ENCODE measurements at places on chromosomes 4 and X. TPM values are rescaled to one million over a fixed set of nuclear protein-coding genes. Genes with fewer than 3 reads are reported as not detected.

The MYOZ2 gene
- 748 TPM for total RNA-seq

The TMPRSS11F gene
- not detected for total RNA-seq

The BGN gene
- 42.2 TPM for total RNA-seq

The MAGEA12 gene
- not detected for total RNA-seq

The RXFP1 gene
- total RNA-seq, result not detected

The DAPP1 gene
- 0.73 TPM for total RNA-seq

The PITX2 gene
- not detected for total RNA-seq

The CXCL10 gene
- total RNA-seq, result not detected

The HAUS7 gene
- 18.5 TPM for total RNA-seq

The SATL1 gene
- not detected for total RNA-seq

The GPC4 gene
- total RNA-seq, result 9.9 TPM

The TIGD4 gene
- total RNA-seq, result not detected

The HSPA4L gene
- total RNA-seq, result 6.2 TPM

The AMBN gene
- not detected for total RNA-seq

The PCSK1N gene
- total RNA-seq, result not detected

The UNC5C gene
- 2.1 TPM for total RNA-seq

The RAB40A gene
- total RNA-seq, result not detected

The MBTPS2 gene
- 8.3 TPM for total RNA-seq

The ASB12 gene
- 2.5 TPM for total RNA-seq

The ADGRG2 gene
- 0.62 TPM for total RNA-seq

The CDKL2 gene
- total RNA-seq, result 0.11 TPM

The VEGFC gene
- 6.0 TPM for total RNA-seq

The ZFP92 gene
- total RNA-seq, result 0.65 TPM

The ADRA2C gene
- total RNA-seq, result 6.9 TPM

The FAM184B gene
- not detected for total RNA-seq

The GPM6B gene
- total RNA-seq, result 5.1 TPM

The TMSB4X gene
- total RNA-seq, result 1,134 TPM

The CXCL11 gene
- total RNA-seq, result not detected

The GRIA3 gene
- 0.73 TPM for total RNA-seq

The USP26 gene
- not detected for total RNA-seq

The FBXL5 gene
- total RNA-seq, result 93.9 TPM

The ZNF711 gene
- 0.27 TPM for total RNA-seq

The MAGEA1 gene
- not detected for total RNA-seq

The SLC2A9 gene
- 9.6 TPM for total RNA-seq

The SPINK2 gene
- total RNA-seq, result not detected

The GAGE1 gene
- not detected for total RNA-seq

The MAGED4B gene
- 2.7 TPM for total RNA-seq

The TRIM60 gene
- total RNA-seq, result not detected

The CHST7 gene
- total RNA-seq, result 15.1 TPM
